ENCODE measurements at places on chromosomes 12 and 14.

- H3K27me3 ChIP-seq, result no peaks in the 10 kb centered on the region
- H3K36me3 ChIP-seq, result no peaks in the 10 kb centered on the region
- peak; percentile 70 for DNase-seq
- no peaks in the 10 kb centered on the region for H3K4me1 ChIP-seq
- no peak overlapping the region for H3K4me3 ChIP-seq
Measured at GRCh38 chr12:69415471-69416275, 54.5 kb upstream of the FRS2 start.

- no peaks in the 10 kb centered on the region for H3K4me1 ChIP-seq
- DNase-seq, result no peak
- no peak overlapping the region for H3K27ac ChIP-seq
- no peaks in the 10 kb centered on the region for H3K36me3 ChIP-seq
- no peaks in the 10 kb centered on the region for H3K27me3 ChIP-seq
Measured at GRCh38 chr12:4960030-4960429, 50.3 kb downstream of the KCNA1 start.

- H3K27me3 ChIP-seq, result no peaks in the 10 kb centered on the region
- peaks cover 14% of the 10 kb centered on the region for H3K4me1 ChIP-seq
- no peaks in the 10 kb centered on the region for H3K36me3 ChIP-seq
- no peak for DNase-seq
Measured at GRCh38 chr12:7118881-7119280, 9.8 kb downstream of the RBP5 start.

DNA sequence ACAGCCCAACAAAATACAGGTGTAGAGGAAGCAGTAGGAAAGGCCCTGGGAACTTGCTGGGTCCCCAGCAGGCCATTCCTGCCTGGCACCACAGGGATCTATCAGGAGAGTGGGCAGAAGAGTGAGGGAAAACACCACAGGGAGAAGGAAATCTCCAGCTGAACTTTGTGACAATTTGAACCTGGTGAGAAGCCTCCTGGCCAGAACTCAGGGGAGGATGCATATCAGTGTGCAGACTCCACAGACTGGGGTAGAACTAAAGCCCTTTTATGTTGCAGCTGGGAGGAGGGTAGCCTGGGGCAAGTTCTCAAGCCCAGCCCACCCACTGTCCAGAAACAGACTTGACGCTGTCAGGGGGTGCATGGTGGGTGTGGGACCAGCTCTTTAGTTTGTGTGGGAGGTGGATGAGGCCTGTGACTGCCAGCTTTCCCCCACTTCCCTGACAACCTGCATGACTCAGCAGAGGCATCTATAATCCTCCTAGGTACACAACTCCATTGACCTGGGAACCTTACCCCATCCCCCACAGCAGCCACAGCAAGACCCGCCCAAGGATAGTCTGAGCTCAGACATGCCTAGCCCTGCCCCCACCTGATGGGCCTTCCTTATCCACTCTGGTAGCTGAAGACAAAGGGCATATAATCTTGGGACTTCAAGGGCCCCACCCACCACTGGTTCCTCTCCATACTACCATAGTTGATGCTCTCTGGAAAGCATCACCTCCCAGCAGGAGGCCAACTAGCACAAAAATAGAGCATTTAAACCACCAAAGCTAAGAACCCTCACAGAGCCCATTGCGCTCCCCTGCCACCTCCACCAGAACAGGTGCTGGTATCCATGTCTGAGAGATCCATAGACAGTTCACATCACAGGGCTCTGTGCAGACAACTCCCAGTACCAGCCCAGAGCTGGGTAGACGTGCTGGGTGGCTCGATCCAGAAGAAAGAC lies 28.9 kb downstream of the PNN start:
- no peak overlapping the region for H3K27ac ChIP-seq
- H3K4me3 ChIP-seq, result no peak overlapping the region
- H3K4me1 ChIP-seq, result no peaks in the 10 kb centered on the region
- DNase-seq, result no peak
- H3K36me3 ChIP-seq, result no peaks in the 10 kb centered on the region

DNA sequence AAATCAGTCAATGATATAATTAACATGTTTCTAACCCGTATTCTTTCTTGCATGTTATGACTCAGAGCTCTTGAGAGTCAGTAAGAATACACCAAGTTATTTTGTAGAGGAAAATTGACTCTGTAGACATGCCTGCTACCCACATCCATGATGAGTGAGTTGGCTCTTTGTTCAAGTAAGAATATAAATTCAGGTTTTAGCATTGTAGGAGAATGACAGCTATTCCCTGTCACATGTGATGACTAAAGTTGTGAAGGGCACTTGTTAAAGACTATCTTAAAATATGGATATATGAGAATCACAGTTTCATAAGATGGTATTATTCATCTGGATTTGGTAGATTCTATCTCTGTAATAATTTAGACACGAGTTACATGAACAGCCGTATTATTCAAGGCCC lies 209.1 kb downstream of the CCDC59 start:
- no peak overlapping the region for H3K4me3 ChIP-seq
- no peak for DNase-seq
- no peaks in the 10 kb centered on the region for H3K27me3 ChIP-seq
- no peaks in the 10 kb centered on the region for H3K36me3 ChIP-seq
